GM23338 (cell line): ENCODE measurements at places on chromosomes 1 and 21.
A peak's percentile ranks its signal among the peaks of the same experiment; 100 is the strongest.

DNA sequence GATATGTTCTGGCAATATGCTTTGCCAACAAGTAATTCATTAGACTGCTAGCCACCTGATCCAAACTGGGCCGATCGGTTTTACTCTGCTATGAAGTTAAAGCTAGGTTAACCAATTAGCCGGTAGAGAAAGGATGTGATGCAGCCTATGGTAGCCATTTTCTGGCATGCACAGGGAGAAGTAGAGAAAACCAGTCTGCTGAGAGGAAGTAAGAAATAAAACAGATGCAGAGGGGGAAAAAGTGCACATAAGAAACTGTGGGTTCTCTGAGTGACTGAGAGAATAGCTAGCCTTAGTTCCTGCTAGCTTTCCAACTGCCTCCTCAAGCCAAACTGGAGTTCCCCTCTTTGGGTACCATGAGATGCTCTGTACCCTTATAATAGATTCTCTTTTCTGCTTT is 52.8 kb downstream of the ARID4B start:
- DNase-seq, result no peak

DNA sequence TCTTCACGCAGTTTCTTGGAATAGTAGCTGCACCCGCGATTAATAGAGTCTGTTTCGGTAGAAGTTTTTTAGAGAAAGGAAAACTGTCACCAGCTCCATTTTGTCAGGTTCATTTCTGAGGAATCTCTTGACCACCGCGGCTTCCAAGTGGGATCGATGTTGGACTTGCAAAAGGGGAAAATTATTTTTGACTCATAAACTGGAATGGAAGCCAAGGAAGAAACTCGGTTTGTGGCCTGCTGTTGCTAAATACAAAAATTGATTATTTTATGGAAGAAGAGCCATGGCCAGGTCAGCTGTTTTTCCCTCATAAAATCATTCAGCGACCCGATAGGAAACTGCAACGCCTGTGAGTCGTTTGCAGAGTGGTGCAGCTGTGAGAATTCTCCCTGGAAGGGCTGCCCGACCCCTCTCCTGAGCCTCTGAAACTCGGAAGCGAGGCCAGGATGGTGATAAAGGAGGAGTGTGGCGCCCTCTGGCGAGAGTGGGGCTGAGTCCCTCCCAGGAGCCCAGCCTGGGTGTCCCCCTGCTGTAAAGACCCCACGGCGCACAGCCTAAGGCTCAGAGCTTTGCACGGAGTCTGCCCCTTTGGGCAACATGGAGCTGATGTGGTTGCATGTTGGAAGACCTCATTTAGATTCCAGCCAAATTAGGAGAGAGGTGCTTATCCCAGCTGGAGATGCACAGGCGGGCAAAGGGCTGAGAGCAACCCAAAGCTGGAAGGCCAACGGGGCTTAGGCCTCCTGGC is 83.6 kb upstream of the SLC25A33 start:
- peak; percentile 96 for DNase-seq

DNA sequence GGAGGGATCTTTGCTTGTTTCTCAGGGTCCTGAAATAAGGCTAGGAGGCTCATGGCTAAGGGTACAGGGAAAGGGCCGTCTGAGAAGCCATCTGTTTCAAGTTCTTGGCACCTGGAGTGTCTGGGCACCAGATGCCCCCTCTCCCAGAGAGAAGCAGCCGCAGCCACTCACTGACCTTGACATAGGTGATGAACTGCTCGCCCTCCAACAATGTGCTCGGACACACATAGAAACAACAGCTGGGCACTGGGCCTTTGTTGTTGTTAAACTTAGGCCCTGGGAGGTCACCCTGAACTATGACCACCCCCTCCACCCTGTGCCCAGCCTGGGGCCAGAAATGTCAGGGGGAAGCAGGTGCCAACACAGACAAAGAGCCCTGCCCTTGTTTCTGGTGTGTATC is 9.2 kb upstream of the TNNI1 start:
- no peak for DNase-seq

- no peak for DNase-seq
Measured at GRCh38 chr1:12075195-12076114, 12.4 kb downstream of the TNFRSF8 start.

GRCh38 chr1:113662101-113662500 is 97.2 kb downstream of the PHTF1 start:
- no peak for DNase-seq

- no peak for DNase-seq
Measured at GRCh38 chr1:64084451-64084850, 119.0 kb upstream of the UBE2U start.

- peak; percentile 7 for DNase-seq
Measured at GRCh38 chr1:41305576-41306363, 55.5 kb upstream of the FOXO6 start.

DNA sequence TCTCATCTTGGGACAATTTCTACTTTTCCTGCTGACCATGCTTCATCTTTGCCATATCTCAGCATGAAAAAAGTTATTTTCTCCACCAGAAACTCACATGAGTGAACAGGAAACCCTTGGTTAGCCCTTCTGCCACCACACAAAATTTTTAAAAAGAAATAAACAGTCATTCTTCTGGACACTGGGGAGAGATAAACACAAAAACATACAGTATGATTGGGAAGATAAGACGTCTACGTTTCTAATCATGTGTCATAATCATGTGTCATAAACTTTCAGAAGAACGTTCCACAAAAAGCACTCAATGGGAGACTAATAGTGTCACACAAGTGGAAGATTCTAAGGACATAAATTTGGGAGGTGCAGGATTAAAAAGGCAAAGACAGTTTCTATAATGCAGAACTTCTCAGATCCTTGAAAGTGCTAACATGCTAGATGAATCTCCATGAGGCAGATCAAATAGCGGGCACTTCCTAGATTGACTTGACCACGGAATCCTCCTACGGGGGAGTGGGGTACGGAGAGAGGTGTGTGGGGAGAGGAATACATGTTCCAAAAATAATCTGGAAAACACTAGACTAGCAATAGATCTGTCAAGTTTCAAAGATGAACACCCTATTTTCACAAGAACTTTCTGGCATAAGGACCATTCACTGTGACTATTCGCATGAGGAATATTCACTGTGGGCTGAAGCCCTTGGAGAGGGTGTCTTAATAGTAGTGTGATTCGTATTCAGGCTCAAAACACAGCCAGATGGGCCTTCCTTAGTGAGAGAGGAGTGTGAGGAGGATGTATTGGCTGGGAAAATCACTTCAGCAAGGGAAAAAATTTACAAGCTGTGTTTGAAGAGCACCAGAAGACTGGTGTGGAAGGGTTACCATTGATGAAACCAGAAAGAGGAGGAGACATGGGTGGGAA is 206.7 kb downstream of the SETD4 start:
- DNase-seq, result no peak

- no peak for DNase-seq
Measured at GRCh38 chr1:119034359-119034758, 46.2 kb upstream of the TBX15 start.

GRCh38 chr1:22892789-22893188 is 79.9 kb downstream of the LACTBL1 start:
- DNase-seq, result no peak

- DNase-seq, result no peak
Measured at GRCh38 chr1:109912873-109913272, 2.2 kb downstream of the CSF1 start.
